ENCODE measurements at places on chromosomes 3 and 15.

DNA sequence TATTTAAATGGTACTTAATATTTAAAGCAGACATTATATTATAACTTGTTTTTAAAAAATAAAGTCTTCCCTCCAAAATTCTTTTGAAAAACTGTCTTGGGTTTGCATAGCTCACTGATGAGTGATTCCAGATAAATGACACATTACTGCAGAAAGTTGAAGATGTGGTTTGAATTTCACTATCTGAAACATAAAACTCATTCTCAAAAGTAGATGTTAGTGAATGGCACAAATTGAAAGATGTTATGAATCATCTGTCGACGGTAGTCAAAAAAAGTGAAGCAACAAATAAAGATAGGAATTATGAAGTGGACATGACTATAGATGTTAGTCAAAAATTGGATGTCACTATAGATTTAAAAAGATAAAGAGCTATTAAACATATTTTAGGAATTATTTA lies 280.5 kb downstream of the GAP43 start:
- no peak for DNase-seq

- DNase-seq: no peak
Observed at GRCh38 chr3:32157600-32158264, 51.3 kb downstream of the GPD1L start.

DNA sequence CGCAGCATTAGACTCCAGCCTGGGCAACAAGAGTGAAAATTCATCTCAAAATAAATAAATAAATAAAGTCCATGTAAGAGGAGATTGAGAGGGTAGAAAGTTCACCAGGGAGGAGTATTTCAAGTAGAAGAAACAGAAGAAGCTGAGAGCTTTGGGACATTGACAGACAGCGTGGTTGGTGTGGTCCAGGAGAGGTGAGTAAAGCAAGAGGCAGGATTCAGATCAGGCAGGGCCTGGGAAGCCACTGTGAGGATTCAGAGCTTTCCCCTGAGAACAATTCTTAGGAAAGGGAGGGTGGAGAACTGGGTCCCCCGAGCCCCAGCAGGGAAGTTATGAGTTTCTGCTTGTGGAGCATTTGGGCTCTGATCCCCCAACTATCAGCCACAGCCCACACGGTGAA lies 54.2 kb upstream of the AMOTL2 start:
- no peak for DNase-seq

DNA sequence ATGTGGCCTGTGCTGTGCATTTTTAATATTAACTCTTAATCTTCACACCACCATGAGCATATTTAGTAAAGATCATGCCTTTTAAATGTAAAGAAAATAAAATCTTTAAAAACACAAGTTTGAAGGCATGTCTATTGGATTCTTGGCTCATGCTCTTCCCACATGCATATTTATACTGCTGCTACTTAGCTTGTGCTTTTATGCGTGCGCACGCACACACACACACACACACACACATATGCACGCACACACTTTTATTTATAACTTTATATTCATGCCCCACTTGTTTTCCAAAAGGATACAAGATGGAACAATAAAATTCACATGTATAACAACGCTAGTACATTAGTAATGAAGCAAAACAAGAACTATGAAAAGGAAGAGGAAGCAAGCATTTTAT lies 36.1 kb upstream of the ZPLD1 start:
- no peak for DNase-seq

- no peak for DNase-seq
Observed at GRCh38 chr3:130905551-130905950, 11.7 kb downstream of the ATP2C1 start.

DNA sequence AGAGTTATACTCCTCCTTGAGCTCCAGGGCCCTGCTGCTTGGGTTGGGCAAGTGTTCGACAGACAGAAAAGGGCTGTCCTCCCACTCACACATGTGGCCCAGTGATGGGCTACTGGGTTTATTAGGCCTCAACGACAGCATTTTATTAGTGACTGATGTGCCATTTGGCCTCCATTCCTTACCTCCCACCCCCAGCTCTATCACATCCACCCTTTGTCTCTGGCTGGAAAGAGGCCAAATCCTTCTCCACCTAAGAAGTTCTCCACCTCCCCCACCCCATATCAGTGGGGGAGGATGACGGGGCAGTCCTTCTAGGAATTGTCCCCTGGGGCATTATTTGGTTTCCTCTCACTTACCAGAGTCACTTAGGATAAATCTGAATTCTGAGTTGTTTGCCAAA lies 57.1 kb upstream of the WNT5A start:
- no peak for DNase-seq

DNA sequence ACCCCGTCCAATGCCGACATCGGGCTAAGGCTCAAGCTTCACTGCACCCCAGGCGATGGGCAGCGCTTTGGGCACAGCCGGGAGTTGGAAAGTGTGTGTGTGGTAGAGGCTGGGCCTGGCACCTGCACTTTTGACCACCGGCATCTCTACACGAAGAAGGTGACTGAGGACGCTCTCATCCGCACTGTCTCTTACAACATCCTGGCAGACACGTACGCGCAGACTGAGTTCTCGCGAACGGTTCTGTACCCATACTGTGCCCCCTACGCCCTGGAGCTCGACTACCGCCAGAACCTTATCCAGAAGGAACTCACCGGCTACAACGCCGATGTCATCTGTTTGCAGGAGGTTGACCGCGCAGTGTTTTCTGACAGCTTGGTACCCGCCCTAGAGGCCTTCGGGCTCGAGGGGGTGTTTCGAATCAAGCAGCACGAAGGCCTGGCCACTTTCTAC lies 1.0 kb downstream of the PDE12 start:
- no peak for DNase-seq

DNA sequence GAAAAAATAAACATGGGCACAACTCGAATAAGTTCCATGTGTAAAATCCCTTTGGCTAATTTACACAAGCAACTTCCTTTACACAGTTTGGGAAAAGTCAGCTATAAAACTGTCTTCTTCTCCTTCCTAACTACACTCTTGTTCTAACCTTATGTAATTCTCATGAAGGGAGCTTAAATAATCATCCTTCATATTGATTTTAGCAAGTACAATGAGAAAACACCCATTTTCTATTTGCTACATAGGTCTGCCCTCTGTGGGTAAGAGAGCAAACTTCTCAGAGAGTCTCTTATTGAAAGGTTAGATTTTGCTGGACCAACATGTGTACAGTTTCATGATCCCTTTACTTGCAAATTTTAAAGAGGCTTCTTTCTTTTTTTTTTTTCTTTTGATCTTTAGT lies 398.5 kb downstream of the ROBO1 start:
- DNase-seq: no peak

GRCh38 chr3:151434151-151434890 lies 26.5 kb downstream of the IGSF10 start:
- no peak for DNase-seq

- no peak for DNase-seq
Observed at GRCh38 chr3:189841473-189842205, 210.4 kb downstream of the TP63 start.

GRCh38 chr3:34783876-34784275 lies 855.4 kb upstream of the ARPP21 start:
- no peak for DNase-seq

- DNase-seq: no peak
Observed at GRCh38 chr3:28207000-28207733, 34.3 kb upstream of the CMC1 start.

- DNase-seq: peak; percentile 85
Observed at GRCh38 chr3:48222616-48223513, at the start of gene CAMP. TSS of gene CAMP (plus strand) at chr3:48223495. CDS start at chr3:48223512, 17 bp downstream.

- no peak for DNase-seq
Observed at GRCh38 chr3:66629150-66629981, 128.5 kb upstream of the LRIG1 start.

DNA sequence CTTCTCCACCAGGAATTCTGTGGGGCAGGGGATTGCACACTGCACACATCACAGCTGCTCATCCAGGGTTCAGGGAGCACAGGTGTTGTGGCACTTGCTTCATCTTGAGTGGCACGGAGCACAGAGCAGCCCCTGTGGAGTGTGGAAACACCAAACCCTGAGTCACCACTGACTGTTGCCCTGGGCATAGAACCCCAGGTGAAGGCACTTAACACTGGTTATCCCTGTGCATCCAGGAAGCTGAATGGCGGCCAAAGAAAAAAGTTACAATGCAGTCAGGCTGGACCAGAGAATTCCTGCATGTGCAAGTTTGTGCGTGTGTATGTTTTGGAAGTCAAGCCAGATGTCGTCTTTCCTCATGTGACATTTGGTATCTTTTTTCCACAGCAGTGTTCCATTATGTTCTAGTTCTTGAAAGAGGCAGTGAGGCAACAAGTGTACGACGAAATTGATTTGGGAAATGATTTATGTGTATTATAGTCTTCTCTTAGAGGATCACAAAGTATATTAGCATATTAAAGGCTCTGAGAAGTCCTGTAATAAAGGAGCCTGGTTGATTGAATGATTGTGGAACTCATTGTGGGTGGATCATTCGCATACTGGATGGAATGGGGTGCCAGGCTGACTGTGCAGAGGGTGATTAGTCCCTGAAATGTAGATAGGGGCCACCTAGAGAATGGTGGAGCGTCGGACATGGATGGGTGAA lies 292.3 kb downstream of the TLE3 start:
- DNase-seq: no peak

DNA sequence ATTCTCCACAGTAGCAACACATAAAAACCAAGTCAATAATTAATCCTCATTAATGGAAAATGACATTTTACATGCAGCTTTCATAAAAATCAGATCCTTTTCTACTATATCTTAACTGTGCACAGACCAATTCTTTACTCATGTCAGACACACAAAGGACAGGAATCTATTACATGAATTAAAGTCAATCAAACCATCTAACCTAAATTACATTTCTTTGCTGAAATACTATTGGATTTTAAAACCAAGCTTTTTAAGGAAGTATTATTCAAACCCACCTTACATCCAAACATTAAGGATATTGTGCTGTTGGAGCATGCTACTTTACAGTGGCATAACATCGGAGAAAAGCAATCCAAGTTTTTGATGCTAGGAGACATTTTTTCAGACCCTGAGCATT lies 72.8 kb downstream of the DLG1 start:
- DNase-seq: no peak

- DNase-seq: no peak
Observed at GRCh38 chr3:60708191-60708975, 542.9 kb downstream of the FHIT start.

- no peak for DNase-seq
Observed at GRCh38 chr3:171375666-171376595, 84.3 kb downstream of the TNIK start.

- no peak for DNase-seq
Observed at GRCh38 chr3:71285086-71285485, 298.4 kb downstream of the FOXP1 start.

GRCh38 chr3:55207744-55208143 lies 279.4 kb downstream of the WNT5A start:
- DNase-seq: no peak

DNA sequence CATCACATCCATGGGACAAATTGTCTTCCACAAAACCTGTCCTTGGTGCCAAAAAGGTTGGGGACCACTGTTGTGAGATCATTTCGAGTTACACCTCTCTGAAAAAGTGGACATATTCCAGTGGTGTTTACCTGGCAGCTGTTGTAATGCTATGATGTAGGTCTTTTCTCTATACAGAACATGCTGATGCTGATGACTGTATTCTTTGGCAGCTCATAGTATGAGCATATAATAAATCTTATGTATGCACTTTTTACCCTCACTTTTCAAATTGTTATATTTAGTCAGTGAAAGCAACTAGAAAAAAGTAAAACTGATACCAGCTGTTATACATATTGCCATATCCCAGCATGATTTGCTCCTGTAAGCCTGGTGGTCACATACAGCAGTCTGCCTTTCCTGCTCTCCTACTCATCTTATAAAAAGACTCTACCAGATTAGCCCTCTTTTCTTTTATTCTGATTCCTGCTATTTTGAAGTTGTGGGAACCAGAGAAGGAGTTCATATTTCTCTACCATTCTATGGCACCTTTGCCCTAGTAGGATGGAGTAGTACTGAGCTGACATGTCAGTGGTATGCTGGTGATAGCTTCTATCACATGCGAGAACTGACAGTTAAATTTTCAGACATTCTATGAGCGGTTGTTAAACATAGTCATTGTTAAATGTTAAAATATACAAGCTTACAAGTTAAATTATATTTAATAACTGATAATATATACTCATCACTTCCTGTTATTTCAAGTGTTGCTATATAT lies 128.7 kb downstream of the FNDC3B start:
- DNase-seq: no peak
